ENCODE measurements at places on chromosomes 12 and 14.

DNA sequence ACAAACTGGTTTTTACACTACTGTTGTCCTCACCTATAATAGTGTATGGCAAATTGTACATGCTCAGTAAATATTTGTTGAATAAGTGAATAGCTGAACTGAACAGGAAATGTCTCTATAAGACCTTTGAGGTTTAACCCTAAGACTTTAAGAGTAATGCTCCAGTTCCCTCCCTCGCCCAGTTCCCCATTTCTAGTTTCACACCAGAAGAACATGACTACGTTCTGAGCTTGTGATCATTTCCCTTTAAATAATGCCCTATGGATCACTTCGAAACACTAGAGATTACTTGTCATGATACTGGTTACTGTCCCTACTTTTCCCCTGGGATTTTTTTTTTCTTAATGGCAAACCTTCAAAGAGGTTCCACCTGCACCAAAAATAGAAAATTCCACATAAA lies 69.3 kb downstream of the PRKD1 start:
- H3K4me1 ChIP-seq: no peaks in the 10 kb centered on the region
- H3K4me3 ChIP-seq: no peak overlapping the region
- no peak overlapping the region for H3K27ac ChIP-seq
- no peaks in the 10 kb centered on the region for H3K36me3 ChIP-seq

GRCh38 chr12:126704609-126705008 lies 1562.4 kb upstream of the TMEM132C start:
- H3K36me3 ChIP-seq: no peaks in the 10 kb centered on the region
- H3K27ac ChIP-seq: no peak overlapping the region
- no peaks in the 10 kb centered on the region for H3K27me3 ChIP-seq

DNA sequence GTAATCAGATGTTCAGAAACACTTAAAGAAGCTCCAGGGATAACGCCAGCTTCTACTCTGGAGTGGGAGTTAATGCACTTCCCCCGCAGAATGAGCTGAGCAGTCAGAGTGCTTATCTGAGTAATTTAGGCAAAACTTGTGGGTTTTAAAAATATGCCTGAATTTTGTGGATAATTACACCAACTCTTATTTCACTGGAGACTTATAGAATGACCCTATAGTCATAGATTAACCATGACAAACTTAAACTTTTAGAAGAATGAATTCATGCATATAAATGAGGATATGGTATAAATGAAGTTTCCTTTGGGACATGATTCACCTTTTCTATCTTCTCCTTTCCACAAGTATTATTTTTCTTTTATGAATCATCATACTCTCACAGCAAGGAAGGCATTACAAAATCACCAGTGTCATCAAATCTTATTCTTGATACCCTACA lies 241.1 kb upstream of the FBXO33 start:
- no peaks in the 10 kb centered on the region for H3K27me3 ChIP-seq
- no peaks in the 10 kb centered on the region for H3K4me1 ChIP-seq
- H3K36me3 ChIP-seq: no peaks in the 10 kb centered on the region
- H3K27ac ChIP-seq: no peak overlapping the region
- no peak for DNase-seq
- no peak overlapping the region for H3K4me3 ChIP-seq

GRCh38 chr12:126558219-126558618 lies 1493.0 kb downstream of the AACS start:
- no peak overlapping the region for H3K27ac ChIP-seq
- no peak for DNase-seq
- no peaks in the 10 kb centered on the region for H3K36me3 ChIP-seq
- no peak overlapping the region for H3K4me3 ChIP-seq

DNA sequence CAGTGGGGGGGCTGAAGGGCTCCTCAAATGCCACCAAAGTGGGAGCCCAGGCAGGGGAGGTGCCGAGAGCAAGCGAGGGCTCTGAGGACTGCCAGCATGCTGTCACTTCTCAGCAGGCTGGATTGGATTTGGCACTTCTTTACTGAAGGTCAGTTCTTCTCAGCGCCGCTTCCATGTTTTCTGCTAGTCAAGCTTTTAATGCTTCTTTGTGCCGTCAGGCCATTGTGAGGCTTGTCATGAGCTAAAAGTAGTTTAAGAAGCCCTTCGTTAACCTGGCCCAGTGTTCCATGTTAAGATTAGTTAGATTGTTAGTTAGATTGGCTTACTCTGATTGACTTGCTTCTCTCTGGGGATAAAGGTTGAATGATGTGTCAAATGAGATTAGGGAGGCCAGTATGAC lies 13.4 kb downstream of the GABARAPL1 start:
- no peak for DNase-seq
- no peak overlapping the region for H3K27ac ChIP-seq
- no peaks in the 10 kb centered on the region for H3K4me1 ChIP-seq

DNA sequence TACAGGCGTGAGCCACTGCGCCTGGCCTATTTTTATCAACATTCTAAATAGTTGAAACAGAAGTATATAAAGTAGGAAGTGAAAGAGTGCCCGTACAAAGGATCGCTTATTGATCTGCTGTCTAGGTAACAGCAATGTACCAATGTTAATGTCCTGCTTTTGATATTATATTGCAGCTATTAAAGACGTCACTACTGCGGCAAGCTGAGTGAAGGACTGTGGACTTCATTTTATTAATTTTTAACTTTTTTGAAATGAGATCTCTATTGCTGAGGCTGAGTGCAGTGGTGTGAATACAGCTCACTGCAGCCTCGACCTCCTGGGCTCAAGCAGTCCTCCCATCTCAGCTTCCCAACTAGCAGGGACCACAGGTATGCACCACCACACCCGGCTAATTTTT lies 10.8 kb downstream of the PTGR2 start:
- no peak for DNase-seq
- H3K36me3 ChIP-seq: no peaks in the 10 kb centered on the region
- no peaks in the 10 kb centered on the region for H3K27me3 ChIP-seq
- H3K4me1 ChIP-seq: no peaks in the 10 kb centered on the region

DNA sequence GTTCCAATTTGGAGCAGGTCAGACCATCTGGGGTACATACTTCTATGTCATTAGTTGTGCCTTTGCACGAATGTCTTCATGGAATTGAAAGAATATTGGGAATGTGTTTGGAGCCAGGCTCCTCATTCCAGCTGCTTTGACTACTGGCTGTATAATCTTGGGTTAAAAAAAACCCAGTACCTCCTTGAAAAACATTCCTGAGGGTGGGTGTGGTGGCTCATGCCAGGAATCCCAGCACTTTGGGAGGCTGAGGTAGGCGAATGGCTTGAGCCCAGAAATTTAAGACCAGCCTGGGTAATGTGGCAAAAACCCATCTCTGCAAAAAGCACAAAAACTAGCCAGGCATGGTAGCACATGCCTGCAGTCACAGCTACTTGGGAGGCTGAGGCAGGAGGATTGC lies 125.6 kb downstream of the TTC8 start:
- H3K27me3 ChIP-seq: peaks cover 5% of the 10 kb centered on the region
- DNase-seq: no peak
- H3K27ac ChIP-seq: no peak overlapping the region

DNA sequence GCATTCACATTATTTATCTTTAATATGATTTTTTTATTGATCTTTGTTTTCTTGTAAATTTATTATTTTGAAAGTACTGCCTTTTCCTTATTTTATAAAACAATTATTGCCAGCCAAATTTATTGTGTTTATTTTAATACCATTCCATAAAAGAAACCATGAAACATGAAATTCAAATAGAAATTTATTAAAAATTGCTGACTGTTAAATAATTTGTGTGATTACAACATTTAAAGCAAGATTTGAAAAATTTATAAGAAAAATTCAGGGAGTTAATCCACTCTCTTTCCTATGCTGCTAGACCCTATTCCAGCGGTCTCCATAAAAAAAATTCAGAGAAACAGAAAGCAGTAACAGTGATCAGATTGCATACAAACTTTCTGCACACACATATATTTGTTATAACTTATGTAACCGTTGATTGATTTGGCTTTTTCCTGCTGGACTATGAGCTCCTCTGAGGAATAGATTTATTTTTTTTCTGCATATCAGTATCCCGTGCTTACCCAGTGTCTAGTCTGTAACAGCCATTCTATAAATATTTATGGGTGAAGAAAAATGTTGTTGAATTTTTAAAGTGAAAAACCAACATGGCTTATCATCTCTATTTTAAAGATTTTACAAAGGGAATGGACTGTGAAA lies 68.1 kb downstream of the LRRK2 start:
- no peak for DNase-seq
- no peak overlapping the region for H3K4me3 ChIP-seq
- no peaks in the 10 kb centered on the region for H3K4me1 ChIP-seq
- no peaks in the 10 kb centered on the region for H3K27me3 ChIP-seq

DNA sequence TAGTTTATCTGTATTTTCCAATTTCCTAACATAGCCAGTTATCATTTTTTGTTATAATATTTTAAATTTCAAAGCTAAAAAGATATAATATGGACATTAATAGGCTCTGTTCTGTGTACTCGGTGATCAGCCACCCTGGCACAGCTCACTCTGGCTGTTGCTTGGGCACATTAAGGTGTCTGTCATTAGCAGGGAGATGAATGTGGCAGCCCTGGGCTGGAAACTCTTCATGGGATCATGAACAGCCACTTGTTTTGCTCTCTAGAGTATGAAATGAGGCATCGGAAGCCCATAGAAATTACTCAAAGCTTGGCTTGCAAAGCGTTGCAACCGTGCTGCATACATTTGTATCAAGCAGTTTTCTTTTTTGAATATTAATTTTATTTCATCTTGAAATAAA lies 233.2 kb downstream of the DACT1 start:
- no peak overlapping the region for H3K27ac ChIP-seq
- DNase-seq: no peak
- no peaks in the 10 kb centered on the region for H3K4me1 ChIP-seq

DNA sequence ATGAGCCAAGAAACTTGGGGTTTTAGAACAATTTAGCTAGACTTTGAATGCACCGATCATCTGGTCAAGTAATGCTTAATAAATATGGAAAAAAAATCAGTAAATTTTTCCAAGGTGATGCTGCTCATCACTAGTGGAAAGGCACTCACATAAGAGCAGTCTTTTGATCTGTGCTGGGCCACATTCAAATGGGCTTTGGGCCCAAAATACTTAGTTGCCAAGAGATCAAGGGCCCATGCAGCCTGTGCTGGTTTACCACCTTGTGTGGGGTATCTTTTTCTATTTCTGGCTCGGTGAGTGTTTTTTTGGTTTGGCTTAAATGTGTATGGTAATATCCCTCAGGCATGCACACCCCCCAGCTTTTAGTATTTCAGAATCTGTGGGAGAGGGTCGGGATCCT lies 943.2 kb downstream of the TMTC2 start:
- no peak overlapping the region for H3K27ac ChIP-seq
- H3K4me1 ChIP-seq: no peaks in the 10 kb centered on the region
- DNase-seq: no peak
- no peak overlapping the region for H3K4me3 ChIP-seq

GRCh38 chr12:107891967-107892366 lies 117.5 kb downstream of the ASCL4 start:
- no peaks in the 10 kb centered on the region for H3K4me1 ChIP-seq
- no peak overlapping the region for H3K4me3 ChIP-seq
- H3K36me3 ChIP-seq: no peaks in the 10 kb centered on the region
- peaks cover 3% of the 10 kb centered on the region for H3K27me3 ChIP-seq

- no peak overlapping the region for H3K4me3 ChIP-seq
- peak; percentile 25 for DNase-seq
- no peak overlapping the region for H3K27ac ChIP-seq
Observed at GRCh38 chr14:93046705-93047050, 69.0 kb downstream of the ITPK1 start.

DNA sequence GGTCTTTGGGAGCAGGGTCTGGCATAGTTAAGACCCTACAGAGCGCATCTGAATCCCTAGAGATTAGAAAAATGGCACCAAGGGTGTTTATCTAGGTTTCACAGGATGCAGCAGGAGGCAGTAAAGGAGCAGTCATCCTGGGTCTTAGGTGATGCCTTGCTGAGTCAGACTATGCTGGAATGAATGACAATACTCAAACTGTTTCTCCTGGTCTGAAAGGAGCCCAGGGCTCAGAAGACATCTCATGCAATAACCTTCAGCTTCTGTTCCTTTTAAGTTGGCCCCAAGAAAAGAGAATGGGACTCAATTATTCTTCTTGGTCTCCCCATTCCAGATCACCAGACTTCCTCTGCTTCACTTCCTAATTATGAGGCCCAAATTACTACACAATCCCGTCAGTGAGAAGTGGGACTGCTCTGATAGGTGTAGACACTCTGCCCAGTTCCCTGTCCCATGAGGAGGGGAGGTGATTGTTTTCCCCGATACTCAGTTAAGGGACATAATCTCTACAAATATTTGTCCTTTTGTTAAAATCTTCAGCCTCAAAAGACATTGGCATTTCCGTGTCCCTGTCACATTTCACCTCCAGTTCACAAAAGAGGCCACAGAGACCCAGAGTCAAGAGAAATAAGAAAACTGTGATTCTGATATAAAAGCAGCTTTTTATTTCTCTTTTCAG lies 14.8 kb upstream of the APOF start:
- no peak overlapping the region for H3K4me3 ChIP-seq
- no peak overlapping the region for H3K27ac ChIP-seq
- H3K36me3 ChIP-seq: no peaks in the 10 kb centered on the region
- no peak for DNase-seq

- no peaks in the 10 kb centered on the region for H3K4me1 ChIP-seq
- no peaks in the 10 kb centered on the region for H3K27me3 ChIP-seq
Observed at GRCh38 chr12:115519359-115519758, 758.1 kb downstream of the MED13L start.

DNA sequence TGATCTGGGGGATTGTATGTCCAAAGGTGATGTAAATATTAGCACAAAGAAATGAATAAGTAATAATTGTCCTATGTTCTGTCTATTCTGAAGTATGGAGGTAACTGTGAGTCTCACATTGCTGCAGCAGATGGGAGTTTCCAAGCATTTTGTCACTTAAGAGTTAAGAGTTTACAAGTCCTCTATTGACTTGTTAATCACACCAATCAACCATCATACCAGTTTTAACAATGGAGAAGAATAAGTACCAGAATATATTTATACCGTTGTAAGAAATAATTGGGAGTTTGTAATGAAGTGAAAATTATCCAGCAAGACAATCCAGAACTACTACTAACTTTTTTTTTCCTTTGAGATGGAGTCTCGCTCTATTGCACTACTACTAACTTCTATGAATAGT lies 139.1 kb downstream of the MDGA2 start:
- no peaks in the 10 kb centered on the region for H3K4me1 ChIP-seq
- no peak overlapping the region for H3K4me3 ChIP-seq
- H3K36me3 ChIP-seq: no peaks in the 10 kb centered on the region
- H3K27me3 ChIP-seq: no peaks in the 10 kb centered on the region

GRCh38 chr12:132393245-132393795 lies 63.9 kb upstream of the GALNT9 start:
- peaks cover 88% of the 10 kb centered on the region for H3K27me3 ChIP-seq
- no peaks in the 10 kb centered on the region for H3K36me3 ChIP-seq
- no peak overlapping the region for H3K4me3 ChIP-seq
- no peak overlapping the region for H3K27ac ChIP-seq
